ENCODE measurements at places on chromosomes 7 and 10.

- DNase-seq = no peak
Observed at GRCh38 chr7:102897856-102898531, 14.8 kb upstream of the LRRC17 start.

GRCh38 chr10:58435297-58435985 lies 50.2 kb downstream of the TFAM start:
- DNase-seq = no peak

- DNase-seq = no peak
Observed at GRCh38 chr7:144403102-144403501, 391 bp downstream of the NOBOX start.

DNA sequence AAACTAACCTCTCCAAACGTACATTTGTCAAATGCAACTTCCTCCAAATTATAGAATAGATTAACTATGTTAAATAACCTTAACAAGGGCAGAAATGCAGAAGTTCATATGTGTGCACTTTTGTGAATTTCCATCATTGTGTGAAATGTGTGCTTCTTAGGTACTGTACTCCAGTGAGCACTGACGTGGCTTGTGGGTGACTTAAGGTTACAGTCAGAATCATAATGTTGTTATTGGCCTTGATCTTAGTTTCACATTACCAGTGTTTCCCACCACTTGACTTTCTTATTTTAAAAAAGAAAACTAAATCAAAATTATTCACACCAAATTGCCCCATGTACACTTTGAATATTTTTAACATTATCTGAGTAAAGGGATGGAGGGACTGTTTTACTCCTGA lies 155.1 kb upstream of the FZD8 start:
- DNase-seq = no peak

- DNase-seq = peak; percentile 24
Observed at GRCh38 chr10:24706479-24707118, 17.1 kb downstream of the ARHGAP21 start.

DNA sequence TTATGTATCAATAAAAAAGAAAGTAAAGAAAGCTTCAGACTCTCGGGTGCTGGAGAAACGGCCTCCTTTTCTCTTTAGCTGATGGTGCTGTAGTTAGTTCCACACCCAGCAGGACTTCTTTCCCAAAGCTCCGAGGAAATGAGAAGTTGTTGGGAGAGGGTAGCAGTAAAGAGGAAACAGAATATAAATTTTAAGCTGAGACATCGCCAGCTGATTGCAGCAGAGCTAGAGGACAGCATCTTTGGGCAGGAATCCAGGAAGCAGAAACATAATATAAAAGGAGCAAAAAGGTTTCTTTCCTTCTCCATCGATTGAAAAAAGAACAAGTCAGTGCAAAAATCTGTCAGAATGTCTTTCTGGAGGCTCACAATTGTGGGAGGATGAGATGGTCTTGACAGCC lies 616.9 kb upstream of the FOXK1 start:
- peak; percentile 27 for DNase-seq

DNA sequence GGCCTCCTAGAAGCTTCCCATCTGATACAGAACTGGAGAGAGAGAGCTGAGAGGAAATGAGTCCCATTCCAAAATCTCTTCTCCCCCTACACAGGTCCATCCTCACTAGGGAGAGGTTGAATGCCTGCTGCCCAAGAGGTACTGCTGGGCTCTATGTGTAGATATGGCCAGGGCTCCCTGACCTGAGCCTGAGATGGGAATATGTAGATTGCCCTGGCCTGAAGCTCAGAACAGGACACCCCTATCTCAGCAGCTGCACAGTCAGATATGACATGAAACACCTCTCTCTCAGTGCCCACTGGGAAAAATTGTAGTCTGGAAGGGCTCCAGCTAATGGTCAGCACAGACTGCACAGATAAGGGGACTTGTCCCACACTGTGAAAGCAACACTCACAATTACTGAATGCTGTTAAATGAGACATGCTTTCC lies 3.1 kb upstream of the IFIT1B start:
- DNase-seq = peak; percentile 34

- no peak for DNase-seq
Observed at GRCh38 chr7:154686305-154686704, 316.6 kb downstream of the PAXIP1 start.

DNA sequence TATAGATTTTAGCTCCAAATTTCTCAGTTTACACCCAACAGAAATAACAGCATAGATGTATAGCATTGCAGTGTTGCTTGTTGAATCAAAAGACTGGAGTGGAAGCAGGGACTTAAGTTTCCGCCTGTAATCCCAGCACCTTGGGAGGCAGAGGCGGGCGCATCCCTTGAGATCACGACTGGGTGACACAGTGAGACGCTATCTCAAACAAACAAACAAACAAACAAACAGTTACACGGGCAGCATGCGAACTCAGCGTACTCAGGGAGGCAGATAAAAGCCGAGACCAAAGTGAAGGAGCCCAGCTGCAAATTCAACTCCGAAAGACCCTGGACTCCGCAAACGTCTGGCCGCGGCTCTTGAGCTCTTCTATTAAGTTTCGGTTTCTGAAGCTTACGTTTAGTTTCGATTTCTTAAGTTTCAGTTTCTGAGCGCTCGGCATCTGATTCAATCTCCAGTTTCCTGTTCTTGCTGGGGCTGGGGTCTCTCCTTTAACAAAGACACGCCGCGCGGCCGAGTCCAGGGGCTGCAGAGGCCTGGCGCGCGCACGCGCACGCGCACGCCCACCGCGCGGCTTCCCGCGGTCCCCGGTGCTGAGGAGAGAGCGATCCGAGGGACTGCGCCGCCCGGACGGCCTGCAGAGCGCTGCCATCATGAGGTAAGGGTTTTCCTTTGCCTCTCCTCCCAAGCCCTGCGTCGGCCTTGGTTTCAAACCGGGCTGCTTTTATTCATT lies at the start of gene IFIT5:
Gene IFIT5, plus strand, starts transcription at position 423 of the 733 bp plus-strand sequence. Its CDS starts 231 bp downstream, at position 654.
- peak; percentile 90 for DNase-seq

DNA sequence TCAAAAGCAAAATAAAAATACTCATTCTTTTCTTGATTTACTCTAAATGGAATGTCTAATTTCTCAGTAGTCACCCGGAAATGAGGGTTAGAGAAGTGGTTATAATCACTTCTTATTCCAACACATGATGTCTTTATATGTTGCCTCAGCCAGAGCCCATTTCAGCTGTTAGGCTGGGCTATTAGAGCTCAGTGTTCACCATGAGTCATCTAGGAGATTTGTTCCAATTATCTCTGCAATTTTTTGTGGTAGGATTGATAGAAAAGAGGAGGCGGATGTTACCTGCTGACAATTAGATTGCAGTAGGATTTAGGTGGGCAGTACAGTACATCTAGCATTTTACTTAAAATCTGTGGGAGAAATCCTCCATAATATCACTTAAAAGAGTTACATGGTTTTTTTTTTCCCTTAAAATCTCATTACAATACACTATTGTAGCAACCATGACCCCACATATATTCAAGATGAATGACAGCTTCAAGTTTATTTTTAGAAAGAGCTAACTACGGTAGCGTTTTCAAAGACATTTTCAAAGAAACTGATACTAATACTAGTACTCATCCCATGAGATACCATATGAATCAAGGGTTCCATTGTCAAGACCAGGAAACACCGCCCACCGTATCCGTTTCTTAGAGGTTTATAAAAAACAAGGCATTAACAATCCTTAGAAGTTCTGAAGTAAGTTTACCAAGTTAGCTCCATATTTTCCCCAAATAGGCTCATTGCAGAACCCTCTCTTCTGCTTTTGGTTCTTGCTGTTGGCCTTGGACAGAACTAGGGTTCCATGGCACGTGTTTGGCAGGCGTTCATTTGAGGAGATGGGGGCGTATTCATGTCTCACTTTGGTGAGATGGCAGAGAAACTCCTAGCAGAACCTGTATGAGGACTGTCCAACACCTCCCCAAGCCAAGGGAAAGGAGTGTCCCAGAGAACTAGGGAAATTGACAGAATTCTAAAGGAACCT lies 10.4 kb downstream of the CPA2 start:
- peak; percentile 80 for DNase-seq

DNA sequence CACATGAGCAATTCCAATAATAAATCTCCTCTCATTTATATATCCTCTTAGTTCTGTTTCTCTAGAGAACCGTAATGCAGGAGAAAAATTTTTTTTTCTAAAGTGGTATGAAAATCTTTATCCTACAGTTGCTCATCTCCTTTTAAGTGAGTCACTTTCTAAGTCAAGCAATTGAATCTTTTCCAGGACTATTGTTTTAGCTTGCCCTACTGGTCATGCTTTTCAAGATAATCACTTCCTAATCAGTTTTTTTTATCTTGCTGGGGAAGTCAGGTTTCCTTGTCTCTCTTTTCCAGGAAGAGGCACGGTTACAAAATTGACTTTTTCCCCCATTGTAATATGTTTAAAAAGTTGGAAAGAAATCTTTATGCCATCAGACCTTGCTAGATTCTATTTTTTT lies 44.0 kb downstream of the INPP5F start:
- DNase-seq = no peak

- DNase-seq = no peak
Observed at GRCh38 chr7:141840708-141841107, 577 bp downstream of the PRSS37 start.

GRCh38 chr10:116783011-116783655 lies 40.8 kb upstream of the HSPA12A start:
- DNase-seq = no peak

DNA sequence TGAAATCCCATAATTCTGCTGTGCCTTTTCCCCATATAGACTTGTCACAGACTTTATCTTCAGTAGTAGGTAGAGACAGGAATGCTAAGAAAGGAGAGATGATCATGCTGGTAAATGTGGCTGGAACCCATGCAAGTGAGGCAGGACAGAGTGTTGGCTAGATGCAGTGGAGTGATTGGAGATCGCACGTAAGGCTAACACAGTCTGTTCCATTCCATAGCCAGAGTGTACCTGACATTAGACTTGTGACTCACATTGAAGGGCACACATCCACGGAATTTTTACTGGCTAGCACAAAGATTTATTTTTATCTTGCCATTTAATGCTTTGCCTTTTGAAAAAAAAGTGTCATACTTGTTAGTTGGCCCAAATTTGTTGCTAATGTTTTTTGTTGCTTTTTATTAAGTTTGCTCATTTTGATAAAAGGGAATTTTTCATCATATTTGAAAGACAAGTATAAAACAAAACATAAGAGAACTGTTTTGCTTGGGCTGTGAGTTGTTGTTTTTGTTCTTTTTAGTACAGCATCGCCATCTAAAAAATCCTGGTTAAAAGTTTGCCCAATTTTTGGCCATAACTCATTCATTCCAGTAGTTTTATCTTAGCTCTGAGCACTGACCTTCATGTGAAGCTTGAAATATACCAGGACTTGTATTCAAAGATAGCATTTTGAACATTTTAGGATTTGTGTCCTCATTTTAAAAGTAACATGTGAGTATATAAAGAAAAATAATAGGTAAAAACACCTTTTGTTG lies 81.0 kb downstream of the CPED1 start:
- no peak for DNase-seq

GRCh38 chr7:100706672-100707311 lies 871 bp downstream of the POP7 start:
- DNase-seq = no peak

- DNase-seq = no peak
Observed at GRCh38 chr7:73749931-73750776, 11.6 kb upstream of the ABHD11 start.

- no peak for DNase-seq
Observed at GRCh38 chr10:72082856-72083789, 5.2 kb downstream of the SPOCK2 start.

- DNase-seq = peak; percentile 62
Observed at GRCh38 chr10:5545778-5546710, 21.3 kb downstream of the CALML3 start.

DNA sequence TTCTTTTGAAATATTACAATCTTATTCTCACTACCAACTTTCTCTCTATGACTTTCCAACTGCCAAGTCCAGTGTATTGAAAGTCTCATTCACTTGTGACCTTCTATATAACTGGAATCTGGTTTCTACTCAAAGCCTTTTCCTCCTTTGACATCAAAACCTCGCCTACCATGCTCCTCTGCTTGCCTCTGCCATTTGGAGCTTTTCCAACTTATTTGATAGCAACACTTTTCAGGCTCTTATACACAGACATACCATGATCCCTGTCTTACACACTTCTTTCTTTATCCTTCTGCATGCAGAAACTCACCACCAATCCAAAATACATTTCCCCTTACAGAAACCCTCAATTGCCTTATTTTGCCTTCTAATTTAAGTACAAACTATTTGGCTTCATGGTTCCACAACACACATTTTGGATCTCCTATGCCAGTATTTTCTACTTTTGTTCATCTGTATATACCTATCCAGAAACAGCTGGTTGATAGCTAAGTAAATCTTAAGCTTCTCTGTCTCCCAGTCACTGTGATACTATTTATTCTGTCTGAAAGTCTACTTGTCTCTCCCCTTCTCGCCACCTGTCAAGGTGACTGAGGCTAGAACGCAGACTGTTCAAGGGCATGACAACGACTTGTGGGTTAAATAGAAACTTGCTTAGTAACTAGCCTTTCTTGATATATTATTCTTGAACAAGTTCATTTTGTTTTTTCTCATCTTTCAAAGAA lies 22.4 kb downstream of the GNG11 start:
- DNase-seq = no peak

- no peak for DNase-seq
Observed at GRCh38 chr7:103690242-103690974, 244.4 kb upstream of the SLC26A5 start.

GRCh38 chr7:14836571-14837189 lies 65.9 kb downstream of the DGKB start:
- DNase-seq = peak; percentile 78

DNA sequence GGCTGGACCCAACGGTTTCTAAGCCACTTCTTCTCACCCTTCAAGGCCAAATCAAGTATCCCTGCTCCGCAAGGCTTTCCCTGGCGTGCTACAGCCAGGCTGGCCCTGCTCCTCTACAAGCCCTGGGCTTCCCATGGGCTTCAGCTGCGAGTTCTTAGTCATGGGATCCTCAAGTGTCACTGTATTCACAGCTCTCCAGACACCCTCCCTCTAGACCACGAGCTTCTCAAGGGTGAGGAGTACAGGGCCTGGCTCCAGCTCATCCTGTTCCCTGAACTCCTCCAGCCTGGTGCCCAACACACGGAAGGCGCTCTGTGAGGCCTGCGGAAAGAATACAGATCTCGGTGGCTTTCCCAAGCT lies 38.8 kb downstream of the FAM53B start:
- DNase-seq = no peak

GRCh38 chr10:18906636-18907035 lies 142.0 kb upstream of the MALRD1 start:
- DNase-seq = no peak

DNA sequence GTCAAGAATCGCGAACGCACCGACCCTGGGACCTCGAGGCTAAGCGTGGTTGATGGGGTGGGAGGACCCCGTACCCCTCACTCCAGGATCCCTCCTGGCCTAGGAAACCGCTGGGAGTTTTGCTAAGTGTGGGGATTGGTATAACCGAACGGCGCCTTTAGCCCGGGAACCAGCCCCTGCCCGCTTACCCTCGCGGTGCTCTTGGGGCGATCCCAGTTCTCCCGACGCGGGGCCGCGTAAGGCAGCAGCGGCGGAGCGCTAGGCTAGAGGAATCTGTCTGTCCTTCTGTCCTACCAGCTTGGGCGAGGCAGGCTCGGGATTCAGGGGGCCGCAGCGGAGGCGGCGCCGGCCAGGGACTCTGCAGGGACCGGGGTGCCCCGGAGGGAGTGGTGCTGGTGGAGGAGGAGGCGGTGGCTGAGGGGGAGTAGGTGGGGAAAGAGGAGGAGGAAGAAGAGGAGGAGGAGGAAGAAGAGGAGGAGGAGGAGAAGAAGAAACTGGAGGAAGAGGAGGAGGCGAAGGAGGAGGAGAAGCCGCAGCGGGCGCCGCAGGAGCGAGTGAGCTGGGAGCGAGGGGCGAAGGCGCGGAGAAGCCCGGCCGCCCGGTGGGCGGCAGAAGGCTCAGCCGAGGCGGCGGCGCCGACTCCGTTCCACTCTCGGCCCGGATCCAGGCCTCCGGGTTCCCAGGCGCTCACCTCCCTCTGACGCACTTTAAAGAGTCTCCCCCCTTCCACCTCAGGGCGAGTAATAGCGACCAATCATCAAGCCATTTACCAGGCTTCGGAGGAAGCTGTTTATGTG lies 439 bp upstream of the EMX2 start:
- DNase-seq = peak; percentile 92
